ENCODE measurements at places on chromosomes 7 and 10. TPM values are rescaled to one million over a fixed set of nuclear protein-coding genes. Genes with fewer than 3 reads are reported as not detected.

DNA sequence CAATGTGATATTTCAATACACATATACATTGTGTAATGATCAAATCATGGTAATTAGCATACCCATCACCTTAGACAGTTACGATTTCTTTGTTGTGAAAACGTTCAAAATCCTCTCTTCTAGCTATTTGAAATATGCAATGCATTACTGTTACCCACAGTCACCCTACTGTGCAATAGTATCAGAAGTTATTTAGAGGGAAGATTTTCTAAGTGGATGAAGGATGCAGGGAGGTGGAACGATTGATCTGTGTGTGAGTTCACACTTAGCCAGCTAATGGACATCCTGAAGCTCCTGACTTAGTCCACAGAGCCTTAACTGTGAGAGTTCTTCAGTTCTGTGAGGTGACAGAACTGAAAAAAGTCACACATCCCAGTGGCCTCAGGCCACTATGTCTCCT, 97.2 kb upstream of the LAMB4 start:
- DNase-seq: no peak

ZC3HAV1L gene
- 22.3 TPM for polyA plus RNA-seq

EPDR1 gene
- 23.2 TPM for polyA plus RNA-seq

CFAP46 gene
- polyA plus RNA-seq: 4.3 TPM

DNA sequence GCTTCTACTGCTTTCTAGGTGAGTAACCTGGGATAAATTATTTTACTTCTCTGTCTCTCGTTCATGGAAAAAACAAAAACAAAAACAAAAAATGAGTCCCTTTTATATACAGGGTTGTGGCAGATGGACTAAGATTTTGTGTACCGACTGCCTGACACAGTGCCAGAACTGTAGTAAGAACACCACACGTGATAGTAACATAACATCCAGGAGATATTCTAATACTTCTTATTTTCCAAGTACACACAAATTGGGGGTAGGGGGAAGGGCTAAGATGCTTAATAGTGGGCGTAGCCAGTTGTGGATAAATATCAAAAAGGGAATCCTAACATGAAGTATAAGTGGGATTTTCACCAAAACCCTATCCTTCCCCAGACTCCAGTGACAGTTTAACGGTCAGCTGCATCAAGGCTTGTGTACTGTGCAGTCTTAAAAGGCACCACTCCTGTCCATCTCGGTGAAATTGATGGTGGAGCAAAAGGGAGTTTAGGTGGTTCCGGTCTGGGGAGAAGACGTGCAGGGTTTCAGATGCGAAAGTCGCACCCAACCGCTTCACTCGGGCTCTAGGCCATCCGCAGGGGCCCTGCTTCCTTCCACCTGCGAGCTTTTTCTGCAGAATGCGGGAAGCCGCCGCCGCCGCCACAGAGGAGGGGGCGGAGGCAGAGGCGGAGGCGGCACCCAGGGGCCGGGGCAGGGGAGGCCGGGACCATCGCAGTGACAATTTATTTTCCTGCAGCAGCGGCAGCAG, at the start of gene STAMBPL1:
Gene STAMBPL1, plus strand, starts transcription at position 712 of the 748 bp plus-strand sequence. CDS start 21,464 bp downstream, outside the sequence.
- no peak for DNase-seq

GRCh38 chr10:23081891-23082290, 13.5 kb upstream of the MSRB2 start:
- no peak for DNase-seq

DNA sequence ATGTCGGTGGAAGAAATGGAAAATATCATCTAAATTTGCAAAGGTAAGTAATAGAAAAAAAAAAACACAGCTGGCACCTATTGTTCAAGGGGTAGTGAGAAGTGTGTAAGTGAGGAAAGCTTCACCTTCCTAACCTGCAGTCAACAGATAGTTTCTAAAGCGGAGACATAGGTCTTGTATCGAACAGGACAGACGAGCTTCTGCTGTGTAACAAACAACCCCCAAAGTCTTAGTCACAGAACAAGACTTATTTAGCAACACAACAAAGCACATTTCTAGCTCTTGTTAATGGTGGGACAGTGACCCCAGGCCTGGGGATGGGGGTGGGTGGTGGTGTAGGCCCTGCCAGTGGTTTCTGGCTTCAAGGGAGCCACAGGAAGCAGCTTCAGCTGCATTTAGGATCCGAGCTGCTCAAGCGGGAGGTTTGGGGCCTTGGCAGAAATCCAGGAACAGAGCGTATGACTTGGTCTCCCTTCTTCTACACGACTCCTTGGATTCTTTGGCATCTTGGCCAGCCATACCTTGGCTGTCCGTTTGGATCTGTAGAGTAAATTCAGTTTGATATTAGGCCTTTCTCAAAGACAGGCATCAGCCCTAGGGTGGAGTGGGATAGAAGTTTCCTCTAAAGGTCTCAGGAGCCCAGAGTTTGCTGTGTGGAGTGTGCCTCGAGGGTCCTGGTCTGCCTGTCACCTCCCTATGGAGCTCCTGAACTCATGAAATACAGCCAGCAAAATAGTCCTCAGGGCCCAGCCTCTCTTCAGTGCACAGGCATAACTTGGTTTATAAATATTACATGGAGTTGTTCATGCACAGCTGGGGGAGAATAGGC, 56.9 kb upstream of the SHH start:
- DNase-seq: no peak

- DNase-seq: peak; percentile 83
Observed at GRCh38 chr7:127892488-127893314, 138.5 kb downstream of the LRRC4 start.

GRCh38 chr10:50990568-50991455, 83.5 kb upstream of the PRKG1 start:
- DNase-seq: peak; percentile 76

DNA sequence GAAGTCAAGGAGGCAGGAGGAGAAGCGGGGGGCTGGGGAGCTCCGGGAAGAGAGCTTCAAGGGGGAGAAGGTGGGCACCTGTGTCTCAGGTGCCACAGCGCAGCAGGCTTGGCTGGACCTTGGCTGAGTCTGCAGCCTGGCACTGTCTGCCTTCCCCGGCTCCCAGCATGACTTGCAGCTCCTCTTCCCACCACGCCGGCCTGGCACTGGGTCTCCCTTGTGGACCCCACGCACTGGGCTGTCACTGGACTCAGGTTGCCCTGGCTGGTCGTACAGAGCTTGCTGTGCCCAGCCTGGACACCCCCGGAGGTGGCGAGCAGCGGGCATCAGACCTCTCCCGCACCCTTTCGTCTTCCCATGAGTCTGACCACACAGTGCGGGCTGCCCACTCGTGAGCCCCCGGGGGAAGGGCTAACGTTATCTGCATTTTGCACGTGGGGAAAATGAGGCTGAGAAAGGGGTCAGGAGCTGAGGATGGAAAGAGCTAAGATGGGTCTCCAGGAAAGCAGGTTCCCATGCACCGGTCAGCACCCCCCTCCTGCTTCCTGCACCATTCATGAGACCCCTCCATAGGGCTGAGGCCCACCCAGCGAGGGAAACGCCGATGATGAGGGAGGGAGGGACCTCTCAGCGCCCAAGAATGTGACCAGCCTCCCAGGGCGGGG, 40.3 kb upstream of the PSMG3 start:
- no peak for DNase-seq

GRCh38 chr10:88064608-88065382, 201.4 kb downstream of the PTEN start:
- peak; percentile 78 for DNase-seq

GRCh38 chr7:16203065-16203464, 218.3 kb downstream of the CRPPA start:
- no peak for DNase-seq

DNA sequence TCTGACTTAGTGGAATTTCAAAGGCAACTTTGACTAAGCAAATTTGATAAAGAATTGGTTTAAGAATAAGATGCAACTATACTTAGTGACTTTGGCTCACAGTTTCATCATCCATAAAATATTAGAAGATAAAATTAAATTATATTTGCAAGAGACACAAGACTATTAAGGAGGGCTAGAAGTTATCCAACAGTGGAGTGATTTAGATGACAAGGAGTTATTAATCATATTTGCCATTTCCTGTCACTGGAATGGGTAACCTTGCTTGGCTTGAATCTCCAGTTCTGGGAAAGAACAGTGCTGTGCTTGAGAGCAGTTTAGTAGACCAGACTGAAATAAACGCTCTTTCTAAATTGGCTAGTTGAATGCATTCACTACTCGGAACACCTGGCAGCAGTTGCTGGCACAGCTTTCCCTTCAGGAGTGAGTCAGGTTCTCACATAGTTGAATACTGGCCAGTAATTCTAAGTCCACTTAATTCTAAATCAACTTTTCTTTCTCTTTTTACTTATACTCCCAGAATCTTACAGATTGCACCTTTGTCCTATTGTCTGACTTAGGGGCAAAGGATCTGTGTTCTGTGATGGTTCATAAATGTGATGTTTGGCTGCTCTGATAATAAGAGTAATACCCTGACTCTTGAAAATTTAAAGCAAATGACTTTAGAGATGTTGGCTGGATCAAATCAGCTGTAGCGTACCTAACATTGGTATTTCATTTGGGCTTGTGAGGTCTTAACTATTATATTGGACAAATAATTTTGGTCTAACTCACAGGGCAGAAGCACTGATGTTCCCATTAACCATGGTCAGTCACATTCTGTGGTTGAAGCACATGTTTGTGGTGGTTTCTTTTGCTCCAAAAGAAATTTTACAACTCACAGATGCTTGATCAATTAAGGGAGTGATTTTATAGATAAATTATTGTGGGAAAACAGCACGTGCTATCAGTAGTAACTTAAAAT, 16.6 kb downstream of the STMP1 start:
- no peak for DNase-seq

TLX1 gene
- polyA plus RNA-seq: not detected

MYH16 gene
- 0.04 TPM for polyA plus RNA-seq

GRCh38 chr7:101882595-101883564, 65.5 kb downstream of the CUX1 start:
- peak; percentile 79 for DNase-seq

SLC35B4 gene
- 27.5 TPM for polyA plus RNA-seq

Measured in right lung (tissue), 10 donors.